ENCODE measurements at places on chromosomes 7 and 10.
A peak's percentile ranks its signal among the peaks of the same experiment; 100 is the strongest.

- DNase-seq, result peak; percentile 17
Observed at GRCh38 chr10:104334965-104335650, 3.2 kb downstream of the ITPRIP start.

GRCh38 chr7:31102973-31103850, 51.1 kb downstream of the ADCYAP1R1 start:
- no peak for DNase-seq

DNA sequence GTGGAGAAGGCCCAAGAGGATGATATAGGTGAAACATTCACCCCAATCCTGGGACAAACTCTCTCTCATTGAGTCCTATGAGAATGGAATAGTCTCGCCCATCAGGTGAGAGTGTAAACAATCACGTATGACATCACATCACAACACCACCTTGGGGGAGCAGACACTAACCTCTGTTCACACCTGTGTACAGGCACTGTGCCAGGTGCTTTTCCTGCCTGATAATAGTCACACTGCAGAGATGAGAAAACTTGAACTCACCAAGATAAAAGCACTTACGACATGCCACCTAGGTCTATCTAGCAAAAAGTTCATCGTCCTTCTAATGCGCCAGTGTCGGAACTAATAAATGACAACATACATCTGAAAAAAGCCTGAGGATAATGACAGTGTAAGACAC, 187.8 kb downstream of the FAM107B start:
- DNase-seq, result peak; percentile 66

GRCh38 chr10:4448030-4448429, 378.0 kb upstream of the AKR1E2 start:
- no peak for DNase-seq

DNA sequence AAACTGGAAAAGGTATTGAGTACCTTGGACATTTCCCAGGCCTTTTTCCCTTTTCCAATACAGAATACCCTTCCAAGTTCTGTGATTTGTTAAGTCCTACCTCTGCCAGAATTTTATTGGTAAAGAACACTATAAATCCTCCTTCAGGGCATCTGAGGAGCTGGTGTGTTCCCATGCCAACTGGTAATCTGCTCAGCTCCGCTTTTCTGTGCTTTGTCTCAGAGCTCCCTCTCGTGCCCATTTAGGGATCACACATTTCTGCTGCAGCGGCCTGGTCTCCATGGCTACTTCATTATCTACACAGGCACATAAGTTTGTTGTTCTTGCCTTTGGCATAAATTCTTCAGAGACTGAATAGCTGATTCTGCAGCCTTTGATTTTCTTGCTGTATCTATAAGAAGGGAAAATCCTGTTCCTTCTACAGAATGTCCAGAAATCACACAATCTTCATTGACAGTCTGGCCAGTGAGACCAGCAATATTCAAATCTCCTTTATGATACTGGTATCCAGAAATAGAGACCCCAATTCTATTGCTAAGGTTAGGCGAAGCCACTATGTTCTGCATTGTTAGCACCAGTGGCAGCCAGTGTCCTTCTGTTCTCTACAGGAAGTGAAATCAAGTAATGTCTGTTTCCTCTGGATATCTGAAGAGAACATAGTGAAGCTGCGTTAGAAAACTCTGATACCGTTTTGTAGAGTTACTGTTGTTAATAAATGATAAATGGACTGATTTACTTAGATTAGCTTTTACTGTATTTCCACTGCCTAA, 51.9 kb downstream of the DENND11 start:
- DNase-seq, result peak; percentile 94

GRCh38 chr10:73892310-73893030, 18.1 kb upstream of the CAMK2G start:
- DNase-seq, result no peak

DNA sequence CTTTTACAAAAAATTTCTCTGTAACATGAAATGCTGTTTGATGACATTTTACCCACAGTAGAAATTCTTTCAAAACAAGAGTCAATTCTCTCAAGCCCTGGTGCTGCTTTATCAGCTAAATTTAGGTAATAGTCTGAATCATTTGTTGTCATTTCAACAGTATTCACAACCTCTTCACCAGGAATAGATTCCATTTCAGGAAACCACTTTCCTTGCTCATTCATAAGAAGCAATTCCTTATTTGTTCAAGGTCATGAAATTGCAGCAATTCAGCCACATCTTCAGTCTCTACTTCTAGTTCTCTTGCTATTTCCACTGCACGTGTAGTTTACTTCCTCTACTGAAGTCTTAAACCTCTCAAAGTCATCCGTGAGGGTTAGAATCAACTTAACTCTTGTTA, 14.1 kb downstream of the STAG3 start:
- no peak for DNase-seq

DNA sequence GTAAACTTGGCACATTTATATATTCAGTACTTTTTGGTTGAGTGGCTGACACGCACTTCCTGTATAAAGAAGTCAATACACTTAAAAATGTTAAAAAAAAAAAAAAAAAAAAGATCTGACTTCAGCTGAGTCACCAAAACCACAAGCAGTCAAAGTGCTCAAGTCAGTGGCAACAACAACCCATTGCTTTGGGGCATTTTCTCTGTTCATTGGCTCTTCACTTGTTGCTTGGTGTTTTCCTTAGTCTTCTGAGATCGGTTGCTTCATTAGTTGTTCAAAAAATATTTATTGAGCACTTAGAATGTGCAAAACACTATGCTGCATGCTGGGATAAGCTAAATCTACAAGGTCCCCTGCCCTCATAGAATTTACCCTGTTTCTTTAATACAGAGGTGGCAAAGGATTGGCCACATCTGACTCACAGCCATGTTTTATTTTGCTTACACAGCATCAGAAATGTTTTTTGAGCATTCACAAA, 63.7 kb downstream of the ZNRF2 start:
- DNase-seq, result peak; percentile 88

GRCh38 chr10:59995862-59996261, 89.5 kb upstream of the CCDC6 start:
- DNase-seq, result peak; percentile 66

- no peak for DNase-seq
Observed at GRCh38 chr7:11415101-11415500, 416.9 kb downstream of the THSD7A start.

DNA sequence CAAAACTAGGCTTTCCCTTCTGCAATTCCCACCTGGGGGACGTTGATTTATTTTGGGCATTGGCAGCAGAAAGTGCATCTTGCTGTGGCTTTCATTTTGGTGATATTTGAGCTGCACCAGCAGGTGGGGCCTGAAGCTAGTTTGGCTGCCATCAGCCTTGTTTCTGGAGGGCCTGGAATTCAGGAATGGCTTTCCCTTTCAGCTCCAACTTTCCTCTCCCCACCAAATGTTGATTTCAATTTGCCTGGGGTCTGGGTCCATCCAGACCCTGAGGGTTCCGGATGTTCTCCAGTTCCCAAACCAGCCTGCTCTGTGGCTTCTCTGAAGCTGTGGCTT, 640.4 kb downstream of the TYW1 start:
- DNase-seq, result no peak

DNA sequence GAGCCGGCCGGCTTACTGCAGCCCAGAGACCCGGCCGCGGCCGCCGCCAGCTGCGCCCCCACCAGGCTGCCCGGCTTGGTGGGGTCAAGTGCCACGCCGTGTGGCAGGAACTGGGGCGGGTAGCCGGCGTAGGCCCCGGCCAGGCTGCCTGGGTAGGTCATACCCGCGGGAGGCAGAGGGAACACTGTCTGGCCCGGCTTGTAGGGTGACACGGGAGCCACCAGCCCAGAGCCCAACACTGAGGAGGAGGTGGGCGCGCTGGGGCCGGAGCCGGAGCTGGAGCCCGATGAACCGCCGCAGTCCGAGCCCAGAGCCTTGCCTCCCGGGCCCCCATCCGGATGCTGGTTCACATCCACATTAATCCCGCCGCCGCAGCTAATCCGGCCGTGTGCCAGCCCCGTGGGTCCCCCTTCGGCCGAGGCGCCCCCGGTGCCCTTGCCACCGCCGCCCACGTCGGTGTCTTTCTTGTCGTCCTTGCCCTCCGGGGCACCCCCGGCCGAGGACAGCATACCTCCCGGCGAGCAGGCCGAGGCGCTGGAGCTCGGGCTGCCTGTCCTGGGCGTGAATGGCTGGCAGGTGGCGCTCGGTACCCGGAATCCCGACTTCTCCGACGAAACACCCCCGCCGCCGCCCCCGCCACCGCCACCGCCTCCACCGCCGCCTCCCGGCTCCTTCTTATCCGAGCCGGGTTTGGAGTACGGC, 2.0 kb downstream of the ZNF503 start:
- peak; percentile 91 for DNase-seq

DNA sequence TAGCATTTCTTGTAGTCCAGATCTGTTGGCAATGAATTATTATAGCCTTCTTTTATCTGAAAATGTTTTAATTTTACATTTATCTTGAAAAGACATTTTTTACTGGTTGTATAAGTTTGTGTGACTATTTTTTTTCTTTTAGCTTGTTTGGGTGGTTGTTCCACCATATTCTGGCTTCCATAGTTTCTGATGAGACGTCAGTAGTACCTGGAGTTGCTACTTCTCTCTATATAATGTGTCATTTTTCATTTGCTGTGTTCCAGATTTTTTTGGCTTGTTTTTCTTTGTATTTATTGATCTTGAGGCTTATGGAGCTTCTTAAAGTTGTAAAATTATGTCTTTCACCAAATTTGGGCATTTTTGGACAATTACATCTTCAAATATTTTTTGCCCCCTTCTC, 168.8 kb downstream of the DNAJB6 start:
- DNase-seq, result no peak

GRCh38 chr10:77497748-77498147, 139.9 kb downstream of the KCNMA1 start:
- DNase-seq, result peak; percentile 67

- DNase-seq, result no peak
Observed at GRCh38 chr10:132362151-132362611, 30.2 kb downstream of the LRRC27 start.

GRCh38 chr7:114148779-114149178, 230.0 kb upstream of the PPP1R3A start:
- peak; percentile 24 for DNase-seq

GRCh38 chr7:16065939-16066338, 355.4 kb downstream of the CRPPA start:
- DNase-seq, result no peak

GRCh38 chr10:133024704-133025557, 62.8 kb upstream of the ADGRA1 start:
- no peak for DNase-seq

GRCh38 chr10:36730316-36730715, 395.1 kb upstream of the ANKRD30A start:
- no peak for DNase-seq

DNA sequence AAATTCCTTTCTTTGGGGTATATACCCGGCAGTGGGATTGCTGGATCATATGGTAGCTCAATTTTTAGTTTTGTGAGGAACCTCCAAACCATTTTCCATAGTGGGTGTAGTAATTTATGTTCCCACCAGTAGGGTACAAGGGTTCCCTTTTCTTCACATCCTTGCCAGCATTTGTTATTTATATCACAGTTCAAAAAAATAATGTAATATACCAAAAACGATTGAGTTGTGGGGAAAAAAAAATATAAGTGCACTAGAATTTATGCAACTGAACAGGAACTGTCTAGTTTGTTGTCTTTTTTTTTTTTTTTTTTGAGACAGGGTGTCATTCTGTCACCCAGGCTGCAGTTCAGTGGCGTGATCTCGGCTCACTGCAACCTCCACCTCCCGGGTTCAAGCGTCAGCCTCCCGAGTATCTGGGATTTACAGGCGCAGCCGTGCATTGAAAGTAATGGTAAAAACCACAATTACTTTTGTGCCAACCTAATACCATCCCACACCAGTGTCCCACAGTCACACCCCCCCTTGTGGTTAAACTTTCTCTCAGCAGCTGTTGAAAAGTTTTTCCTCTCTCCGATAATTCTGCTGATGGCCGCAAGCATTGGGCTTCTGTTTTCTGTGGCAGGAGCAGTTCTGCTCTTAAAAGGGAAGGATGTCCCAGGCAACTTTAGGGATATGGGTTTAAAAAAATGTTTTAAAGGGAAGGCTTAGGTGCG, 6.8 kb upstream of the LAT2 start:
- peak; percentile 63 for DNase-seq

DNA sequence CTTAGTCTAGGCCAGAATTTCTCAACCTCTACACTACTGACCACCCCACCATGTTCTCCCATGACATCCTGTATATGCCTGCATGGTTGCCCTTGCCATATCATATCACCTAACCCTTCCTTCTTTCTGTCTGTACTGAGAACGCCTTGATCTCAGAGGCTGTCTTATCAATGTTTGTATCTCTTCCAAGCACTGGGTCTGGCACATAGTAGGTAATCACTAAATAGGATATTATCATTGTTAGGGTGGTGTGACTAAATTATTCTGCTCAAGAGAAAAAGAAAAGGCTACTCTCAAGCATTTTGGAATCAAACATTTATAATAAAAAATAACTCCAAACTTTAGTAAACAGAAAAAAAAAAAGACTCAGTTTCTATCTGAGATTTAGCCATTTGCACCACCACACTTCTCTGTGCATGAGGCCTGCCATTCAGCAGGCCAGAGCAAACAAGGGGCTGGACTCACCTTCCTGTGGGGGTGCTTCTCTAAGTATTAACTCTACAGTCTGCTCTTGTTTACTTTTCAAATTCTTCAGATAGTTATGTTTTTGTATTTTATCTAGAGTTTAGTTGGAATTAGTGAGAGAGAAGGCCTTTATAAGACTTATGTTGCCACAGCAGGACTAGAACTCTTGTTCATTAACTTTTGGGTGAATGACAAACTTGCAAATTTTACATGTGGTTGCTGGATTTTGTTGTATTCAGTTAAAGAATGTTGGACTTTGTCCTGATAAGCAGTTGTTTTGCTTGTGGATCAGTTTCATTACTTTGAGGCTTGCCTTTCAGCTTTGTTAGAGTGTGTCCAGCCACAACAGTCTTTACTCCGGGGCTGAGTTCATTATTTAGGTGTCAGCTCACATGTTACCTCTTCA, 5.4 kb downstream of the AGBL3 start:
- DNase-seq, result no peak

GRCh38 chr10:63200431-63200830, 67.3 kb downstream of the NRBF2 start:
- no peak for DNase-seq

GRCh38 chr10:29646960-29647461, 12.2 kb upstream of the SVIL start:
- no peak for DNase-seq
